NCI-H2171 treated with DMSO at 0.1 percent for 48 hours (cell line): ENCODE measurements at places on chromosomes 13 and 19.
A peak's percentile ranks its signal among the peaks of the same experiment; 100 is the strongest.

DNA sequence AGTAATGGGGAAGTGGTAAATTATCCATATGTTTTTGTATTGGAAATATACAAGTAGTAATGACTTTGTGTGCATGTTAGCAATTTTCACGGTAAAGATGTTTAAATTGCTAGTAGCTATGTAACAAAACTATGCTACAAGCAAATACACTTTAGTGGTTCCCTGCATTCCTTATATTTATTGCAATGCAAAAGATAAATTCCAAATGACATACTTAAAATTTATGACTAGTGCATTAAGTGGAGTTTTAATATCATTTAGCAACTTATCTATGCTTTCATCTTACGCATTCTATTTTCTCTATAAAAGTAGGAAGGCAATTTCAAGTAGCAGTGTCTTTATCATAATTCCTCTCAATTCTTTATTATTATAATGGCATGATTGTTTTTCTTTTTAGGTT is 482.8 kb downstream of the SLITRK5 start:
- DNase-seq: no peak

DNA sequence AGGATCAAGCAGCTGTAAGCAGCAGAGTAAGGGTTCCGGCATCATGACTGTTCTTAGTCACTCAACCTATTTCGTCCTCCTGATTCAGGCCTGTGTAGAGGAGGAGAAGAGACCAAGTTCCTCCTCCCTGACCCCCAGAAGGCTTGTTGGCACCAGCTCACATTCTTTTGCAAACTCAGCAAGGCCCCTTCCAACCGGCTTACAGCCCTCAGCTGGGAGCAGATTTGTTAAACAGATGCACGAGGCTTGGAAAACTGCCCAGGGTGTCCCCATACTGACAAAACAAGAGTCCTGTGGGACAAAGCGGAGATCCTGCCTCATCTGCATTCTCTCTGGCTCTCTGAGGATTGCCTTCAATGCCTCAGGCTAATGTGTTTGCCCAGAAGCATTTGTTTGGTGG is 113.2 kb upstream of the SOX21 start:
- peak; percentile 70 for DNase-seq

GRCh38 chr19:47778954-47779351 is 450 bp downstream of the SELENOW start:
- DNase-seq: no peak

DNA sequence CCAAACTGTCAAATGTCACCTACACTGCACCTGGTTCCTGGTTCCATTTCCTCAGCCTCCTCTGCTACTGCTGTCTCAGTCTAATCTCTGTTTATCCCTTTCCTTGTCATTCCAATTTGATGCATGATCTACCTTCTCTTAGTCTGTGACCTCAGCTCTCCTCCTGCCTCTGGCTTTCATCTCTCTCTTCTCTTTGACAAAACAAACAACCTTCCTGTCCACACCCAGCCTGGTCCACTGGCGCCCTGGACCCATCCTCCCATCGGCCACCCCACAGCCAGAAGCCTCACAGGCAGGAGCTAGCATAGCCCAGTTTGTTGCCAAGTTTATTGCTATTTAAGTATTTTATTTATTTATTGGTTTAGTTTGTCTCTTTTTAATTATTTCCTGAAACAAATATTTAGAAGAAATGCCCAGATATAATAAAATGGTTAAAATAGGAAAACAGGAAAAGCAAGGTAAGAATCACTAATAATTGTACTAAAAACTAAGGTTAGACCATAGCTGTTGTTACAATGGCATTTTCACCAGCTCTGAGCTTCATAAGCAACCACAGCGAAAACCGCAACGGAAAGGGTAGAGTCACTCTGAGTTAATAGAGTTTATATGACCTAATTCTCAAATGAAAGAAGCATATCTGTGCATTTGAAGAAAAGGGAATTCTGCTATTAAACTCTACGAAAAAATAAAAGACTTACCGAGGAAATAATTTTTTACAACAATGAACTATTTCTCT is 68.6 kb downstream of the EFNB2 start:
- DNase-seq: no peak

DNA sequence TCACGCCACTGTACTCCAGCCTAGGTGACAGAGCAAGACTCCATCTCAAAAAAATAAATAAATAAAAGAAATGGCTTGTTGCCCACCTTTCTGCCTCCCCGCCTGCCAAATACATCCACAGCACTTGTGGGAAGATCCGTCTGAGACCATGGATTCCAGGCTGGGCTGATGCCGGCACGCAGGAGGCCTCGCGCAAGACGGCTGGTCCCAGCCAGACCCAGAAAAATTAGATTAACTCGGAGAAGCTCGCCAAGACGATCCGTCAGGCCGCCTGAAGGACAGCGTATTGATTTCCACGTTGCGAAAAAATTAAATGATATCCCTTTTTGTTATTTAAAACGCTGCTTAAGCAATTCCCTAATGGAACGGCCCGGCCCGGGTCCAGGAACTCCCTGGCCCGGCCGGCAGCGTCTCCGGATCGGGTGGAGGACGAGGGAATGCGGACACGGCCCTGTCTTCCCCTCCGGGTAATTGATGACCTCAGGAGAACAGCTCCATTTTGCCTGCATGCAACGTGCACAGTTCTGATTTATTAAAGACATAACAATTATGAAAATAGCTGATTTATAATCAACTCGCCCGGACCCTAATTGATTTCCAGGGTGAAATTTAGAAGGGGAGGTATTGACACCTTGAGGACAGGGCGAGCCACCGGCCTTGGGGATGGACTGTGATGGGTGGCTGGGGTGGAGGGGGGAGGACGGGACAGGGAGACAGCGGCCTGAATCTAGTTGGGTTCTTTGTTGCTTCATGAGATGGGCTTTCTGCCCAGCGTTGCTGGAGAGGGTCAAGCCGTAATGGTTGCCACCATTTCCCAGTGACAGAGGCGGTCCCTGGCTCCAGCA is 52.1 kb downstream of the ZNRF4 start:
- no peak for DNase-seq

GRCh38 chr13:110571896-110572777 is 10.6 kb upstream of the RAB20 start:
- DNase-seq: no peak

- DNase-seq: no peak
Measured at GRCh38 chr13:95573221-95573620, 20.7 kb downstream of the CLDN10 start.

GRCh38 chr13:51643882-51644281 is 59.6 kb downstream of the WDFY2 start:
- no peak for DNase-seq

DNA sequence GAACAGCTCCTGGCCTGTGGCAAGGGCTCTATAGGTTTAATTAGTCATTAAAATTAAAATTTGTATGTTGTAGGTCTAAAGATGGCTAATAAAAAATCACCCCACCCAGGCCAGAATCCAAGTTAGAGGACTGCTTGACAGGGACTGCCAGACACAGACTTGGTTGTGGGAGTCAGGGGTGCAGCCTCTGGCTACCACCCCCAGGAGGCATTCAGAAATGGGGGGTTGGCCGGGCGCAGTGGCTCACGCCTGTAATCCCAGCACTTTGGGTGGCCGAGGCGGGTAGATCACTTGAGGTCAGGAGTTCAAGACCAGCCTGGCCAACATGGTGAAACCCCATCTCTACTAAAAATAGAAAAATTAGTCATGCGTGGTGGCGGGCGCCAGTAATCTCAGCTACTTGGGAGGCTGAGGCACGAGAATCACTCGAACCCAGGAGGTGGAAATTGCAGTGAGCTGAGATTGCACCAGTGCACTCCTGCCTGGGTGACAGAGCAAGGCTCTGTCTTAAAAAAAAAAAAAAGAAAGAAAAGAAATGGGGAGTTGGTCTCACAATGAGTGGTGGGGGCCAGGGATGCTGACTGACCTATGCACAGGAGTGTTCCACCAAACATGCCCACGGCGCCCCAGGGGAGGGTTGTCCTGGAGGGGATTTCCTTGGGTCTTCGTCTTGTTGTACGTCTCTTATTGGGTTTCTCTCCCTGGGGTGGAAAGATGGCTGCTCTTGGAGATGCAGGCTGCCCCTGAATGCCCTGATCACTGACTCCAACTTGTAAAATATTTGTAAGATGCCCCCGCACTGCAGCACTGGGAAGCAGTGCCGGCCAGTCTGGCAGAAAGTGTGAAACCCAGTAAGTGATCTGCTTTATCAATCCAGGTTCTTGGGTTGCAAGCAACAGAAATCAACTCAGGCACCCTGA is 68.8 kb downstream of the SIPA1L3 start:
- no peak for DNase-seq

DNA sequence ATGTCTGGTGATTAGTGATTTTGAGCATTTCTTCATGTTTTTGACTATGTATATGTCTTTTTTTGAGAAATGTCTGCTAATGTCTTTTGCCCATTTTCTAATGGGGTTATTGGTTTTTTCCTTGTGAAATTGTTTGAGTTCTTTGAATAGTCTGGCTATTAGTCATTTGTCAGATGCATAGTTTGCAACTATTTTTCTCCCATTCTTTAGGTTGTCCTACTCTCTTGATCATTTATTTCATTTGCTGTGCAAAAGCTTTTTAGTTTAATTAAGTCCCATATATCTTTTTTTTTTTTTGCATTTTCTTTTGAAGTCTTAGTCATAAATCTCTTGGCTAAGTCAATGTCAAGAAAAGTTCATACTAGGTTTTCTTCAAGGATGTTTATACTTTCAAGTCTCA is 449.8 kb downstream of the DACH1 start:
- DNase-seq: no peak

GRCh38 chr13:89660752-89661151 is 1686.7 kb upstream of the MIR17HG start:
- DNase-seq: no peak

- DNase-seq: no peak
Measured at GRCh38 chr19:43078311-43078710, 4.2 kb downstream of the PSG2 start.

GRCh38 chr19:33094436-33095067 is 13.6 kb downstream of the GPATCH1 start:
- DNase-seq: no peak

DNA sequence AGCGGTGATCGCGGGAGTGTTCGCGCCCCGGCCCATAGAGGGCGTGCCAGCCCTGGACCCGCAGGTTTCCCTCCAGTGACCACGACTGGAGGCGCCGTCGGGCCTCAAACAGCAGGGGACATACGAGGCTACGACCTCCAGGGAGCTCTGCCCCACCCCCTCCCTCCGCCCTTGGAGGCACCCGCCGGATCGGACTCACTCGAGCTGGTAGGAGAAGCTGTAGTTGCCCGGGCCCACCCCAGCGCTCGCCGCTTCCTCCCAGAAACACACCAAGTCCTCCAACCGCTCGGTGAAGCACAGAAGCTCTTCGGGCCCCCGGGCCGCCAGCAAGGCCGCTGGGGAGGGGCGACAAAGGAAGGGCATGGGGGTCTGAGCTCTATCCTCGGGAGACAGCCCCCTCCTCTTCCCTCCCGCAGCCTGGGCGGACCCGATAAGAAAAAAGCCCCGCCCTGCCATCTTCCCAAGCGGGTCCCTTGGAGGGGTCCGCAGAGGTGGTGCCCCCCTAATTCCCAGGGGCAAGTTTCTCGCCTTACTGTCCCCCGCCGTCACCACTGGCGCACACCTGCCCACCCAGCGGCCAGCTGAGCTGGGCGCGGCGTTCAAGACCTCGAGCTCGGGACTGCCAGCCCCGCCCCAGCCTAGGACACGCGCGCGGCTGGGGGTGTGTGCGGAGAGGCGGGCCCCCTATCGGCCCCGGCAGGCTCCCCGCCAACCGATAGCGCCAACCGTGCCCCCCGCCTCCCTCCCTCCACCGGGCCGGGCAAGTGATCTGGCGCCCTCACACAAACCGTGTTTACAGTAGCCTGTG is 1.0 kb downstream of the EPOR start:
- peak; percentile 37 for DNase-seq

DNA sequence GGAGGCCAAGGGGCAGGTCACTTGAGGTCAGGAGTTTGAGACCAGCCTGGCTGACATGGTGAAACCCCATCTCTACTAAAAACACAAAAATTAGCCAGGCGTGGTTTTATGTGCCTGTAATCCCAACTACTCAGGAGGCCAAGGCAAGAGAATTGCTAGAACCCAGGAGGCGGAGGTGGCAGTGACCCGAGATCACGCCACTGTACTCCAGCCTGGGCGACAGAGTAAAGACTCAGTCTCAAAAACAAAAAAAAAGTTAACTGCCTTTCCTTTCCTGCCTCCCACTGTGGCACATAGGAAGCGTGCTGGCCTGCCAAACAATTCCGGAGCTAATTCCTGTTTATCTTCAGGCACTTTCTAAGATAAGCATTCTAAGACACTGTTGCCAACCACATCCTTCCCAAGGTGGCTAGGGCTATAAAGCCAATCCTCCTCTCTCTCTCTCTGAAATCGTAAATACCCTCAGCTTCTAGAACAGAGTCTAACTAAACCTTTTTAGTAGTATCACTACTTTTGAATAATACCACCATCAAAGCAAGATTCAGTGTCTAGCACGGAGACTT is 21.6 kb downstream of the SLC25A30 start:
- no peak for DNase-seq

DNA sequence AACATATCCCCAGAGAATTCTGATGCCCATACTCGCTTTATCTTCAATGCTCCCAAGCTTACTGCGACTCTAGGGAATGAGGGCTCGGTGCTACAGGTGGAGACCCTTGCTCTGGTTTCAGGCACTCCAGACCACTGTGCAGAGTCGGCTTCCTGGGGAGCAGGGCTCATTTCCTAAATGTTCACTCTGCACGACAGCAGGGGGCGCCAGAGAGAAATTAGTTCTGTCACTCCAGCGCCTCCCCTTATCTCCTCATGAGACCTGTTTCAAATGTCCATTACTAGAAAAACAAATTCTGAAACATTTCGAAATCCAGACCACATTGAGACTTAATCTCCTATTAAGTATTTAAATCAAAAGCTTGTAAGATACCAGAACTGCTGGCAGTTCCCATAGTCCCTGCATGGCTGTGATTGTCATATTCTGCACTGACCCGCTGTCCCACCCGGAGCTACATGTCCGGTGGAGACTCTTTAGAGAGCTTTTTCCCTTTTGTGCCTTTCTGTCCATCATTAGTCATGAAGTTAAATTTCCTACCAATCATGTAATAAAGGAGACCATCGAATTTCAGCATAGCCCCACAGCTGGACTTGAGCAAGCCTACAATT is 22.4 kb downstream of the EPSTI1 start:
- DNase-seq: peak; percentile 21

GRCh38 chr19:10815007-10815536 is 20.9 kb downstream of the TMED1 start:
- DNase-seq: no peak

GRCh38 chr13:38769526-38769925 is 82.6 kb downstream of the FREM2 start:
- no peak for DNase-seq

GRCh38 chr19:56309511-56310185 is 5.0 kb downstream of the ZSCAN5A start:
- DNase-seq: no peak

- no peak for DNase-seq
Measured at GRCh38 chr13:91592056-91593014, 193.9 kb downstream of the GPC5 start.

DNA sequence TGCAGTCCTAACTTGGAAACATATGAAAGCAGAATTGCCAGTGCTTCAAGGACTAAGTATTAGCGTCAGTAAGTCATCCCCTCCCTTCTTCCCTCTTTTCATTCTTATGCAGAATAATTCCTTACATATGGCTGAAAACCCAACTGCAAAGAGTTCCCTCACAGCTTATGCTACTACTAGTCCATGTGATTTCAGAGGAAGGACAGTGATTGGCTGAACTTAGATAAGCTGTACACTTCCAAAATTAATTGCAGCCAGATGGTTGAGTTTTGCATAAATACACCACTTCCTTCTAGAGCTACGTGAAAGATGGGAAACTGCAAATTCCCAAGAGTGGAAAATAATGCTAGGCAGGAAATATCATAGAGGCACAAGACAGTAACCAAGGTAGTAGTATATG is 730.4 kb downstream of the OLFM4 start:
- DNase-seq: peak; percentile 64

- peak; percentile 7 for DNase-seq
Measured at GRCh38 chr19:1001538-1002166, 1.4 kb downstream of the GRIN3B start.
